Thoracic aorta (tissue), 2 donors: ENCODE measurements at places on chromosomes 12 and 14. TPM values are rescaled to one million over a fixed set of nuclear protein-coding genes. Genes with fewer than 3 reads are reported as not detected.

The CLEC2D gene
- total RNA-seq: 19.2 TPM

The C12orf50 gene
- total RNA-seq: not detected

The PRICKLE1 gene
- 11.5 TPM for total RNA-seq

The MYF6 gene
- total RNA-seq: not detected

The TAS2R7 gene
- not detected for total RNA-seq

The KRT82 gene
- total RNA-seq: not detected

The PLEKHG7 gene
- not detected for total RNA-seq
